ENCODE measurements at places on chromosomes 6 and 20. TPM values are rescaled to one million over a fixed set of nuclear protein-coding genes. Genes with fewer than 3 reads are reported as not detected.

Gene CFAP61
- polyA plus RNA-seq, result not detected

Gene SIRPD
- polyA plus RNA-seq, result not detected

Gene UBE2C
- polyA plus RNA-seq, result 78.4 TPM

Gene SPDEF
- not detected for polyA plus RNA-seq

Gene RSPH9
- polyA plus RNA-seq, result 1.2 TPM

Gene SYCP2L
- polyA plus RNA-seq, result 0.13 TPM

Gene APOM
- 5.6 TPM for polyA plus RNA-seq

Gene ARMH2
- polyA plus RNA-seq, result not detected

Gene BACH2
- not detected for polyA plus RNA-seq

Gene OR2H1
- not detected for polyA plus RNA-seq

Gene GSTA4
- 37.9 TPM for polyA plus RNA-seq

Gene LY6G6F
- not detected for polyA plus RNA-seq

Gene RSPH4A
- not detected for polyA plus RNA-seq

Gene FOXP4
- 1.4 TPM for polyA plus RNA-seq

Gene ULBP2
- polyA plus RNA-seq, result 30.1 TPM

Gene TEAD3
- polyA plus RNA-seq, result 6.9 TPM

Gene BTNL2
- polyA plus RNA-seq, result not detected

Gene PBOV1
- polyA plus RNA-seq, result not detected

Gene PRL
- polyA plus RNA-seq, result 1.2 TPM

Gene LAMP5
- not detected for polyA plus RNA-seq

Gene TGM3
- polyA plus RNA-seq, result 0.25 TPM

Gene MEP1A
- polyA plus RNA-seq, result not detected

Gene NMBR
- polyA plus RNA-seq, result not detected

Gene MYL9
- 681 TPM for polyA plus RNA-seq

Gene TRIM31
- polyA plus RNA-seq, result not detected

Gene FABP7
- polyA plus RNA-seq, result not detected

Gene ABHD16B
- not detected for polyA plus RNA-seq

Gene LGSN
- not detected for polyA plus RNA-seq

Gene CST5
- polyA plus RNA-seq, result not detected

Data from GM23248 (cell line).